ENCODE measurements at places on chromosomes 2 and 18. TPM values are rescaled to one million over a fixed set of nuclear protein-coding genes. Genes with fewer than 3 reads are reported as not detected.

DNA sequence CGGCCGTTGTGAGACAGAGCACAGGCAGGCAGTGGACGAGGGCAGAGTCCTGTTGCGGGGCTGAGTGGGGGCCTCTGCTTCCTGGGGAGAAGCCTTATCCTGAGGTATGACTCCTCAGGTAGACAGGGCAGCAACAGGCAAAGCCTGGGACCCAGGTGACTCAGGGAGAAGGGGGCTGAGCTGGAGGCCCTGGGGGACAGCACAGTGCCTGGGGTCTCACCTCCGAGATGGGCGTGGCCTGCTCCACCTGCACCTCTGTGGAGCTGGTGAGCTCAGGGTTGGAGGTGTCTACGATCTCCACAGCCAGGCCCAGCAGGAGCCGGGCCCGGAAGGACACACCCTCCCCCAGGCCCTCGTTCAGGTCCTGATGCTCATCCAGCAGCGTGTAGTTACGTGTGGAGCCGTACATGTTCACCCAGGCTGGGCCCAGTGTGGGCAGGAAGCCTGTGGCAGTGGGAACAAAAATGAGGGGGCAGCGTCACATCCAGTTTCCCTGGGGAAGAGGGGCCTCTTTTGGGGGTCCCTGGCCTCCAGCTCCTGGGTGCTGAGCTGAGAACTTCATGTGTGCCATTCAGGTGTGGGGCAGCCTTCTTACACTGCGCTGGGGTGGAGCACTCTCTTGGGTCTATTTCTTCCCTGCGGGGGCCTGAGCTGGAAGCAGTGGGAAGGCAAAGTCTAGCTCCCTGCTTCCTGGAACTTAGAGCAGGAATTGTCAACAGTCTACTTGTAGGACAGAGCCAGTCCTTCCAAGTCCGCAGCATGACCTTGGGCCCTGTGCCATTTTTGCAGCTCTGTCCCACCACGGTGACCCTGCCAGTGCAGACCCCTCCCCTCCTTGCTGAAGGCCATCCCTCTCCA, 2.9 kb upstream of the OTOF start:
- peaks cover 8% of the 10 kb centered on the region for H3K4me1 ChIP-seq
- no peak overlapping the region for H3K4me3 ChIP-seq
- no peak overlapping the region for H3K27ac ChIP-seq
- DNase-seq = no peak
- H3K27me3 ChIP-seq = peaks cover 21% of the 10 kb centered on the region
- no peaks in the 10 kb centered on the region for H3K36me3 ChIP-seq

GRCh38 chr2:99926986-99927385, 215.4 kb downstream of the AFF3 start:
- H3K4me1 ChIP-seq = no peaks in the 10 kb centered on the region
- H3K36me3 ChIP-seq = no peaks in the 10 kb centered on the region
- H3K4me3 ChIP-seq = no peak overlapping the region
- DNase-seq = no peak
- H3K27me3 ChIP-seq = no peaks in the 10 kb centered on the region

DNA sequence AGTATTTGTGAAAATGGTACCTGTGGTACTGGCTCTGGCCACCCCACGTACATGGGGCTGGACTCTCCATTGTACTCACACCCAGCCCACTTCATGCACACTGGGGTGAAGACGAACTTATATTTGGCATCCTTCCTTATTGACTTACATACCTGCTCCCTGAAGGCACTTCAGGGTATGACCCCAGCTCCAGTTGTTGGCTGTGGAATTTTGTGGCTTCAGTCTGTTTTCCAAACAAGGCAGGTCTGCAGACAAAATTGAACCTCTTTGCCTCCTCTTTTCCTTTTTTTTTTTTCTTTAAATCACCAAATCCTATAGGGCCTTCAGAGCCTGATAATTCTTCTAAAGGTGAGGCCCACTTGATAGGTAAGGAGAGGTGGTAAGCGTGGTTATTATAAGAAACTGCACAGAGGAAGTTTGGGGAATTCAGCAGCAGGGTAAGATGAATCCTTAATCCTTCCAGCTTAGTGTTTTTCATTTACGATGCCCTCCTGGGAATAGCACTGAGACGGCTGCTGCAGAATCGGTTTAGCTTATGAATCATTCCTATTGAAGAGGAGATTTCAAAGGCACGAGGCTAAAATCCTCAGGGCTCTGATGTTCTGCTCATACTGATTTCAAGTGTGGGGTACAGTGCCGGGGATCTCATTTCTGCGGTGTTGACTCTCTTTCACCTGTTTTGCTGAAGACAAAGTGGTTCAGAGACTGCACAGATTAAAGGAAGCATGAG, 55.2 kb downstream of the KIF5C start:
- DNase-seq = no peak
- peak overlapping the region; percentile 67 for H3K4me3 ChIP-seq
- no peaks in the 10 kb centered on the region for H3K27me3 ChIP-seq
- H3K27ac ChIP-seq = peak overlapping the region; percentile 37
- H3K4me1 ChIP-seq = peaks cover 26% of the 10 kb centered on the region

DNA sequence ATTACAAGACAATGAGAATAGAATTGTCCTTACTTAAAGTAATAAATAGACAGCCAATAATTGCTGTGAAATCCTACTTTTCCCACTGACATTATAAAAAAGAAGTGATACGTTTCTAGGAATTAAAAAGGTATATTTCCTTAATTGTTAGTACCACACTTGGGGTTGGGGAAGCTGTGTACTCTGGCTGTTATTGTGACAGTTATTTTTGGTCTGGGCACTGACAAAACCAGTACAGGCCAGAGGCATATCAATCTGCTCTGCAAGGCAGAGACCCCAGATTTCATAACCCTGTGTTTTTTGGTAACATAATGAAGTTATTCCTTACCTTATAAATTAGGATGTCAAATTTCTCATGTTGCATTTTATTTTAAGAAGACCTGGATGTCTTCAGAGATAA, 66.5 kb downstream of the RAB10 start:
- H3K27me3 ChIP-seq = no peaks in the 10 kb centered on the region
- no peak for DNase-seq
- no peak overlapping the region for H3K4me3 ChIP-seq
- H3K27ac ChIP-seq = peak overlapping the region; percentile 51
- H3K4me1 ChIP-seq = peaks cover 30% of the 10 kb centered on the region

DNA sequence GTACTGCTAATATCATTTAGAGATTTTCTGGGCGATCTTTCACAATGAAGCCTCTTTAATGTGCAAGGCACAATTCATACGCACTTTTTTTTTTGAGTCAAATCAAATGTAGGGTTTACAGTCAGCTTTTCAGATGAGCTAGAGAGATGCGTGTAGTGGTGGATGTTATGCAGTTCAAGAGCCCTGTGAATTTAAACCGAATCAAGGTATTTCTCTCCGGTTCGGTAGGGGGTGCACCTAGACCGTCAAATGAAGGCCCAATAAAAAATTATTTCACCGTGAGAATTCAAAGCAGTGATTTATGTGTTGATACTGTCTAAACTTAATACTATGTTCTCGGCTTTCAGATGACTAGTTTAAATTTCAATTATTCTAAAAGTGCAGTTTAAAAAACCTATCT, 1.1 kb downstream of the PTH2R start:
- H3K27ac ChIP-seq = no peak overlapping the region
- peaks cover 87% of the 10 kb centered on the region for H3K27me3 ChIP-seq
- H3K4me3 ChIP-seq = peak overlapping the region; percentile 53
- peaks cover 3% of the 10 kb centered on the region for H3K36me3 ChIP-seq
- H3K4me1 ChIP-seq = peaks cover 7% of the 10 kb centered on the region

GRCh38 chr2:71455741-71456569, 2.6 kb downstream of the DYSF start:
- no peak overlapping the region for H3K27ac ChIP-seq
- H3K4me1 ChIP-seq = peaks cover 17% of the 10 kb centered on the region
- no peak overlapping the region for H3K4me3 ChIP-seq
- peaks cover 63% of the 10 kb centered on the region for H3K27me3 ChIP-seq

DNA sequence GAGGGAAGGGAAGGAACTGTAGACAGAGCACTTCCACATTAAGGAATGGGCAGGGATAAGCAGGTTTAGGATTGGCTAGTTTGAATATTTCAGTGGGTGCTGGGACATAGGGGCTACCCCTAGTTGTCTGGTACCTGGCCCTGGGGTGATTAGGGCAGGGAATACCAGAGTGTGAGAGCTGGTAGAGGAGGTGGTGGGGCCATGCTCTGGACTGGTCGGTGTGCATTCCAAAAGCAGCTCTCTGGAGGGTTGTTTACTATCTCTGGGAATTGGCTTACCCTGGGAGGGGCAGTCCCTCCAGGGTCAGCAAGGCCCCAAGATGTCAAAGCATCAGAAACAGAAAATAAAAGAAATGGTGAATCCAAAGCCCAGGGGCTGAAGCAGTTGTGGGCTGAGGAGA, 103.8 kb downstream of the LAMA3 start:
- peaks cover 2% of the 10 kb centered on the region for H3K36me3 ChIP-seq
- H3K4me3 ChIP-seq = no peak overlapping the region
- H3K27ac ChIP-seq = no peak overlapping the region

DNA sequence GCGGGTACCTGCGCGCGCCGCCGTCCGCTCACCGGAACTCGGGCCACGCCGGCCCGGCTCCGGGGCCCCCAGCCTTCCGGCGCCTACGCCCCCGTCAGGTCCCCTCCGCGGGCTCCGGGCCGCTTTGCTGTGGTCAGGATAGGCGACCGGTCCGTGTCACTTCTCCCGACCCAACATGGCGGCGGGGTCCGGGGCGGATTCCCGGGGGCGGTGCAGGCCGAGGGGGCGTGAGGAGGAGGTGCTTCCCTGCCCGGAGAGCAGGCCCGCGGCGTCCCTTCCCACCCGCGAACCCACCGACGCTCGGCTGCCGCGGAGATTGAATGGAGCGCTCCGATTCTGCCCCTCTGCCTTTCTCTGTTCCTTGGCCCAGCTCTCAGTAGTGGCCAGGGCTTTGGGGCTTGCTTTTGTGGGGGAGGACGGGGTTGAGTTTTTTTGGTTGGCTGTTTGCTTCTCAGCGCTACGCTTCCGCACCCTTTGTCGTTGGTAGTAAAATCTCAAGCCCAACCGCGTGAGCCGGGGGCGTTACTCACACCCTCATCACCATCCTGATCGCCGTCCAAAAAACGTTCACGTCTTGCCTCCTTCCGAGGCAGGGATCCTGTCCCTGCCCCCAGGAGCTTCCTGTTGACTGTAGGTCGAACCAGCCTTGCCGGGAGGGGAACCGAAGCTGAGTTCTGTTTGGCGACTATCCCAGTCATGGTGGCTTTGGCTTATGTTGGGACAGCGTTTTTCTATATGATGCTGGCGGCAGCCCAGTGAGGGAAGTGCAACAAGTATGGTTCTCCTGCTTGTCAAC, 532 bp upstream of the YES1 start:
- H3K27me3 ChIP-seq = peaks cover 4% of the 10 kb centered on the region
- H3K4me3 ChIP-seq = peak overlapping the region; percentile 95
- DNase-seq = peak; percentile 65
- peaks cover 4% of the 10 kb centered on the region for H3K36me3 ChIP-seq
- H3K4me1 ChIP-seq = peaks cover 33% of the 10 kb centered on the region

DNA sequence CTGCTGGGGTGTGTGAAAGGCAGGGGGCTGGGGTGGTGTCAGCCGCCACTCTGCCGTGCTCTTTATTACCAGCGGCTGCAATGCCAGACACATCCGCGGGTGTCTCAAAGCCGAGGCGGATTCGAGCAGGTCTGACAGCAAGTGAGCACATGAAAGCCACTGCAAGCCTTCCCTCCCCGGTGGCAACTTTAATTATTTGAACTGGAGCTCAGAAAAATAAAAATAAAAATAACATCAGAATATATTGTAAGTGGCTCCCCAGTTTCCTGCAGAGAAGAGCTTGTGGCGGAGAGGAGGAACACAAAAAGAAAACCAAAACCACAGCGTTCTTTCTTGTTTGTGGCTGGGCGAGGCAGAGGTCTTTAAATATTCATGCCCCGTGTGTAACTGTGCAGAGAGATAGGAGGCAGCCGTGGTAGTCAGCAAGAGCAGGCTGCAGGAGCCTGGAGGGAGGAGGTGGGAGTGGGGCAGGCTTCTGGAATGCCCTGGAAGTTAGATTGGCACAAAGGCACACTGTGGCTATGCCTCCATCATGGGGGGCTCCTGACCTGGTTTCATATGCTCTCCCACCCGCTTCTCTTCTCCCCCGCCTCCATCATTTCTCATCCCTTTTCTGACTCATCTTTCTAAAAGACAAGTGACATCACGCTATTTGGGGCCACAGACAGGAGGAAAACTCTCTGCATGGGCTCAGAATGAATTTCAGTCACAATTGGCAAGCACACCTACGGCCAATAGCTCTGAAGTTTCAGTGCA, 199.8 kb downstream of the CLIP4 start:
- peak overlapping the region; percentile 76 for H3K4me3 ChIP-seq
- H3K36me3 ChIP-seq = peaks cover 4% of the 10 kb centered on the region
- peaks cover 48% of the 10 kb centered on the region for H3K27me3 ChIP-seq
- peak overlapping the region; percentile 68 for H3K27ac ChIP-seq
- peak; percentile 26 for DNase-seq

DNA sequence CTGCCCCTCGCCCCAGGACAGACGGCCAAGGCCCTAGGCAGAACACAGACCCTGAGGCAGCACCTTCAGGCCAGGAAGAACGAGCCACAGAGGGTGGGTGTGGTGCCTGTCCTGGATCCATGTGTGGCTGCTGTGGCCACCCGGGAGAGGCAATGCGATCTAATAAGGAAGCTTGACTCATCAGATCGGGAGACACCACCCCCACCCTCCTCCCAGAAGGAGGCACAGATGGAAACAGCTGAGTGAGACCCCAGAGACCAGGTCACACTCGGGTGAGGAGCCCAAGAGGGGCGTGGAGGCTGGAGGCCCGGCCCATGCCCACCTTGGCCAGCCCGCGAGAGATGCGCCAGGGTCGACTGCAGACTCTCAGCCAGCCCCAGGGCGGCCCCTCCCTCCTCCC, 20.3 kb downstream of the KCNG2 start:
- no peak overlapping the region for H3K4me3 ChIP-seq

GRCh38 chr2:196226058-196226706, 54.8 kb upstream of the STK17B start:
- no peaks in the 10 kb centered on the region for H3K27me3 ChIP-seq
- peak overlapping the region; percentile 98 for H3K27ac ChIP-seq
- H3K36me3 ChIP-seq = no peaks in the 10 kb centered on the region
- DNase-seq = no peak
- H3K4me1 ChIP-seq = peaks cover 58% of the 10 kb centered on the region

DNA sequence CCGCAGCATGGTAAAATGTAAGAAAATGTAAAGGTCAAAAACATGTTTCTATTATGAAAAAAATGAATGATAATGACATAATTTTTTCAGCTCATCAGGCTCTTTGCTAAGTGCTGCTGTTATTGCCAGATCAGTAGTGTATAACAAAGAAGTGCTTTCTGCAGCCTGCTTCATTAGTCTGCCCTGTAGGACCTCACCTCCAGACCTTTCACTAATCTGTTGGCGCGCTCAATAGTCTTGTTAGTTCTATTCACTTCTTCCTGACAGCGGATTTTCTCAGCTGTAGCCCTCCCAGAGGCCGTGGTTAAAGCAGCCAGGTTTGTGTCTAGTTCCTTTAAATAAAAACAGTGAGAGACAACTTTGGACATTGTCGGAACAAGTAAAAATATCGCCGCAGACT, 97.7 kb downstream of the CDCA7 start:
- no peak overlapping the region for H3K4me3 ChIP-seq
- H3K27ac ChIP-seq = no peak overlapping the region
- peaks cover 2% of the 10 kb centered on the region for H3K36me3 ChIP-seq
- peaks cover 16% of the 10 kb centered on the region for H3K4me1 ChIP-seq
- peaks cover 46% of the 10 kb centered on the region for H3K27me3 ChIP-seq

Gene LGALSL
- total RNA-seq = 2.5 TPM

Gene COL5A2
- 0.37 TPM for total RNA-seq

Gene COBLL1
- 6.6 TPM for total RNA-seq

Gene PRKAG3
- total RNA-seq = not detected

Gene LCT
- total RNA-seq = 0.10 TPM

Gene CHRNA1
- total RNA-seq = 0.63 TPM

Gene FBXO48
- 1.7 TPM for total RNA-seq

Gene CYP27A1
- total RNA-seq = 0.39 TPM

Measured in T-helper 17 cell (primary cell).